Fibroblast of villous mesenchyme (primary cell): ENCODE measurements at places on chromosomes 1 and 21. TPM values are rescaled to one million over a fixed set of nuclear protein-coding genes. Genes with fewer than 3 reads are reported as not detected.
A peak's percentile ranks its signal among the peaks of the same experiment; 100 is the strongest.

GRCh38 chr1:192555399-192555798, 20.2 kb upstream of the RGS1 start:
- DNase-seq: no peak

- DNase-seq: no peak
These were observed 31.6 kb upstream of the CEP350 start for GRCh38 chr1:179923029-179923428.

DNA sequence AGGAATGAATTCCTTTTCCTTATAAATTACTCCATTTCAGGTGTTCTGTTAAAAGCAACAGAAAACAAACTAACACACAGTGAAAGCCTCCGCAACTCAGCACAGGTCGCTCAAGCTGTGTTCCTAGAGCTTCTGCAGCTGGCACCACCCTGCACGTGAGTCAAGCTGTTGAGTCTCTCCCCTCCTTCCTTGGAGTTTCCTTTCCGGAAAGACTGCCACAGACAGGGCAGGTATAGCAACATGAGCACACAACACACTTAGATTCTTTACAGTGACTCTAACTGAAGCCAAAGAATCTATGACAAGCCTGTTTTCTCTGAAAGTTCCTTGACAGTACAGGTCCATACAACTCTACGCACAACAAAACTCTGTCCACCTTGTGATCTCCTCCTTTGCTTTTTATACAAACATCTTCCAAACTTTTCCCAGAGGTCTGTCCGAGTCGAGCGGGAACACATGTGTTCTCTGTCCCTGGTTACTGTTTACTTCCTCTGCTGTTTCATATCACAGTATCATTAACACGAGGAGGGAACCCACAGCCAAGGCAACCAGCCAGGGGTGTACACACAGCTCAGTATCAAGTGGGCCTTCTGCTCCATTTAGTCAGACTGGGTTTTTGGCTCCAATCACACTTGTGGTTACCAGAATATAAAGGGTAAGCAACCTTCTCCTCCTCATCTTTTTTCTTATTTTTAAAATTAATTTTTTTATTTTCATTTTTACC, 38.7 kb upstream of the DESI2 start:
- DNase-seq: no peak

GRCh38 chr1:78672428-78672827, 22.8 kb downstream of the IFI44 start:
- no peak for DNase-seq

- DNase-seq: no peak
These were observed 15.9 kb downstream of the PTPRF start for GRCh38 chr1:43546388-43547100.

GRCh38 chr21:38567335-38567969, 69.2 kb upstream of the ERG start:
- DNase-seq: peak; percentile 33

DNA sequence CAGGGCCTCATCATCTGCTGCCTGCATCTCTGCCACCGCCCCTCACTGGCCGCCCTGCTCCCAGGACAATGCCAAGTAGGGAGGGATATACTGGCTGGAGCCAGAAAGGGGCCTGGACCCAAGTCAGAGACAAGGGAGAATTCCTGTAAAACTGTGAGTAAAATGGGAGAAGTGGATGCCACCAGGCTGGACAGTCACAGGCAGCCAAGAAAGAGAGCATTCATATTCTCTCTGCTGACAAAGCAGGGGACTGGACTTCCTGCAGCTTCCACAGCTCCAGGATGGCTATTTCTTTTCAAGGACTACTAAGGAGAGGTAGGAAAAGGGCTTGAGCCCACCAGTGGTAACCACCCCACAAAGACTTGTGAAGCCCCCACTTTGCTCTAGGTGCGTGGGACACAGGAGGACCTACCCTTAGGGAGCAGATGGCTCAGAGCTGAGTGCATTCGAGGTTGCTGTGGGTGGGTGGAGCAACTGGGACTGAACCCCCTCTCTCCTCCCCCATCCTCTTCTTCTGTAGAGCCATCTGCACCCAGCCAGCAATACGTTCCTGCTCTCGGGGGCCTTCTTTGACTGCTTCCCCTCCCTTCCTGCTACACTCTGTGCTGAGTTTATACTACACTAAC, 57.5 kb downstream of the GLIS1 start:
- no peak for DNase-seq

DNA sequence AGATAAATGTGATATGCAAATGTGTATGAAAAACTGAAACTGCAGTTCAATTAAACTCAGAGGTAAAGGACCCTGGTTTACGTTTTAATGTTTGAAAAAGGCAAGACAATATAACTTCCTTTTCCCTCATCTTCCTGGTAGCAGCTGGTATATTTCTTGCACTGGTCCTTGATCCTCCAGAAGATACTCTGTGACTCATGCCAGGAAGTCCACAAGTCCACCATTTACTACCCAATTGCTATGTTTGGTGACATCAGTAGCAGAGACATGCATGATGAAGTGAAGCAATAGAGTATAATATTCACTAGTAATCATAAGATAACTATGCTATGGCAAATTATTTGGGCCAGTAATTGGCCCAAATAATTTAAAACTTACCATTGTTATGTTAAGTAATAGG, 774.5 kb upstream of the NEGR1 start:
- DNase-seq: no peak

GRCh38 chr1:225694151-225694603, 41.3 kb upstream of the ENAH start:
- peak; percentile 97 for DNase-seq

DNA sequence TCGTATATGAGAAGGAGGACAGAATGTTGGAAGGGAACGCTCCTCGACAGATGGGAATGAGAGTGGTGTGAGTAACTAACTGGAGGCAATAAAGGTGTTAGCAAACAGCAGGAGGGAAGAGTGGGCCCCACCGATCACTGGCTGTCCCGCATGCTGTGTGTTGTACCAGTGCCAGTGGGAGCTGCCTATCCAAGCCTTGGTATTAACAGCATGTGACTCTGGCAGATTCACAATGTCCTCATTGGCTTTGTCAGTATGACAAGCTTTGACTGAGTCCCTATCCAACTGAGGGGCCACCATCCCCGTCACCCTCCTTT, 188.3 kb downstream of the NRIP1 start:
- DNase-seq: no peak

DNA sequence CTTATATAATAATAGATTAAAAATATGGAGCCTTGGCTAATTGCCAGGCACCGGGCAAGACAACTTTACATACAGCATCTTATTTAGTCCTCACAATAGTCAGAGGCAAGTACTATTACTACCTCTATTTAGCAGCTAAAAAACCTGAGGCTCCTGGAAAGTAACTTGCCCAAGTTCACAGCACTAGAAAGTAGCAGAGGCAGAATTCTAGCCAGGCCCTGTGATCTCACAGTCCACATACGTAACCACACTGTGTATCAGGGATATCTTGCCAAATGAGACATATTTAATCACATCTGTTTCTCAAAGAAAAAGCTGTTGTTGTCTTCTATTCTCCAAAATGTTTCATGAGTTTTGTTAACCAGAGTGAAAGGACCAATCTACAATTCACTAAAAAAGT, 378.5 kb downstream of the PLPP3 start:
- no peak for DNase-seq

- peak; percentile 86 for DNase-seq
These were observed 2.6 kb downstream of the E2F2 start for GRCh38 chr1:23528250-23528978.

DNA sequence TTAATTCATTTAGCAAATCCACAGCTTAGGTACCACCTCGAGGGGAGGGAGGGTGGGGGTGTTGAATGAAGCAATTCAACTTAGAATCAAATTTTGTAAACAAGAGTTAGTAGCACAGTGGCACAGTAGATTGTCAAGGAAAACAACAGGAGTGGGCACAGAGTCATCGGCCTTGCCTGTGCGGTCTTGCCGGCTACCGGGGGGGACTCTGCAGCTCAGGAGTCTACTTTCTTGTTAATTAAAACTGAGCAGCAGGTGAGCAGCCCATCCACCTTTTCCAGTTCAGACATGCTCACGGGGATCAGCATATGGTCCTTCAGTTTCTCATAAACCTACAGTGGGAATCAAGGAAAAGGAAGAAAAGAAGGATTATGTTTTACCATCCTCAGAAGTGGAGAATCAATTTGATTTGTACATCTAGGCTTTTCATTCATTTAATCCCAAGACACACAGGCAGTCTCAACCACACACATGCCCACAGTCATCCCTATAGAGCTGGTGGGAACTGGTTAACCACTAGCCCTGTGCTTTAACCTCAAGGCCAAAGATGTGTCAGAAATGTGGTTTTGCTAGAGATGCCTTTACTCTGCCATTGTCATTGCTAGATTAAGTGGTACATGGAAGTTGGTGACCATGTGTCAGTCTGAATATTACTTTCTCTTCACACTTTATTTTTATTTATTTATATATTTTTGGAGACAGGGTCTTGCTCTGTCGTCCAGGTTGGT, 45.0 kb upstream of the BCL10 start:
- DNase-seq: peak; percentile 44

DNA sequence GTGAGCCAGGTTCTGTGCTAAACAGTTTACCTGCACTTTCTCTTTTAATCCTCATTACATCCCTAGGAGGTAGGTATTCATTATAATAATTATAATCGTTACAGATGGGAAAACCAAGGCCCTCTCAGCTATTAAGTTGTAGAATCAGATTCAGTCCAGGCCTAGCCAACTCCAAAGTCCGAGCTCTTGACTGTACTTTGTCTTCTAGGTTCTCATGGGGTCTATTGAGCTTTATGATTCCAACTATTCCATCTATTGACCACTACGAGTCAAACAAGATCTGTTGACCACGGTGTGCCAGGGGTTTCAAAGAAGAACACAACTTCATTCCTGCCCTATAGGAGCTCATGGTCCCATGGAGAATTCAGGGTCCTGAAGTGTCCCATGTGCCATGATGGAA, 2.0 kb downstream of the IFNLR1 start:
- no peak for DNase-seq

GRCh38 chr1:18949686-18950400, 6.6 kb downstream of the IFFO2 start:
- peak; percentile 51 for DNase-seq

DNA sequence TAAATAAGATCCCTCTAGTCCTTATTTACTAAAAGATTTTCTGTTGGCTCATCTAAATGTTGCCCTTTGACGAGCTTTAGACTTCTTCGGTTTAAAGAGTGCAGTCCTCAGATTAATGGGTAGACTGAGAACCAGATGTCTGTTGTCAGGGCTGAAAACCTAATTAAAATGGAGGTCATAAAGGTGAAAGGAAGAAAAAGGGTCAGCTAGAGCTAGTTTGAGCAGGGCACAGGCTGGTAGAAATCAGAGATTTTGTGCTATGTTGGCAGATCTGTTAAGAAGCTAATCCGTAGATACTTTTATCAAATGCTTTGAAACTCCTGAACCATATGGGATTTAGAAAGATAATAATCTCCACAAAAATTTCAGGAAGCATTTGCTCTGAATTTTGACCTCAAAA, 959.0 kb downstream of the PLA2G4A start:
- no peak for DNase-seq

DNA sequence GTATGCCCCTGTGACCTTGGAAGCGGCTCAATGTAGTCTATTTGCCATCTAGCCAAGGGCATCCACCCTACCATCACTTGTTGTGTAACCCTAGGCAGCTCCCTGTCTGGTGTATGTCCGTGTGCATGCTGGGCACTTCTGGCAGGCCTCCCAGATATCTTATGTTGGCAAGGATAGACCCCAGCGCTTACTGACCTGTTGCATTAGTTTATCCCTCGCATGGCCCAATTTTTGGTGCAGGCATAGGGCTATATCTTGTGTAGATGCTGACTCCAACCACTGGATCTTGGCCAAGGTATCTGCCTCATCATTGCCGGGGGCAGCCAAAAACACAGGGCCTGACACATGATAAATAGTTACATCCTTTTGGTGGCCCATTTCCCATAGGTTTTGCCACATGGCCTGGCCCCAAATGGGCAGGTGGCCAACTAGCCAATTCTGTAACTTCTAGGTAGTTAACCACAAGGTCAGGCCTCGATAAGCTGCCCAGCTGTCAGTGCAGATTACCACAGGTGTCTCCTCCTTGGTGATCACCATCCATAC, 14.0 kb upstream of the TBX19 start:
- DNase-seq: no peak

GRCh38 chr21:14591882-14592281, 45.8 kb upstream of the SAMSN1 start:
- peak; percentile 40 for DNase-seq

- no peak for DNase-seq
These were observed 220.8 kb downstream of the NRIP1 start for GRCh38 chr21:14844001-14844400.

- DNase-seq: no peak
These were observed 32.3 kb downstream of the FMO1 start for GRCh38 chr1:171280599-171280998.

DNA sequence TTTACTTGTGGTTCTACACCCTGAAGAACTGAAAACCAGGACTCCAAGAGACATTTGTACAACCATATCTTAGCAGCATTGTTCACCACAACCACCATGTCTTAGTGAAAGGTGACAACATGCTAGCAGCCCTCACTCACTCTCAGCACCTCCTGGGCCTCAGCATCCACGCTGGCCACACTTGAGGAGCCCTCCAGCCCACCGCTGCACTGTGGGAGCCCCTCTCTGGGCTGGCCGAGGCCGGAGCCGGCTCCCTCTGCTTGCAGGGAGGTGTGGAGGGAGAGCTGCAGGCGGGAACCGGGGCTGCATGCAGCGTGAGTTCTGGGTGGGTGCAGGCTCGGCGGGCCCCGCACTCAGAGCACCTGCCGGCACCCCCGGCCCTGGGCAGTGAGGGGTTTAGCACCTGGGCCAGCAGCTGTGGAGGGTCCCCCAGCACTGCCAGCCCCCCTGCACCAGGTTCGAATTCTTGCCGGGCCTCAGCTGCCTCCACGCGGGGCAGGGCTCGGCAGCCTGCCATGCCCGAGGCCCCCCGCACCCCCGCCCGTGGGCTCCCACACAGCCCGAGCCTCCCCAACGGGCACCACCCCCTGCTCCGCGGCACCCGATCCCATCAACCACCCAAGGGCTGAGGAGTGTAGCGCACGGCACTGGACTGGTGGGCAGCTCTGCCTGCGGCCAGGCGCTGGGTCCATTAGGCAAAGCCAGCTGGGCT, 9.2 kb downstream of the C1orf159 start:
- no peak for DNase-seq

DNA sequence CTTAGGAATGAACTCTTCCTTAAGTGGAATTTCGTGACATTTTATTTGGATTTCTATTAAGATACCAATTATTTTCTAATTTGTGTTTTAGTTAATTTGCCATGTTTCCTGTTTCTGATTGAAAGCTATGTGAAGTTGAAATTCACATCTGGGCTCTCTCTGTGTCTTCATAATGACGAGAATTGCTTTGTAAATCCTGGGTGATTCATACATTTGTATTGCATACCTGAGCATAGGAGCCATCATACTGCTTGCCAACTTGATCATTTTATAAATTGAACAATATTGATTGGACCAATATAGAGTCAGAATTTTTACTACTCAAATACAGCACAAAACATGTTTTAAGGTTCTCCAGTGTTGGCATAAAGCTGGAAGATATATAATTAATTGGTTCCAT, 817.9 kb downstream of the BRINP3 start:
- DNase-seq: no peak

LRRC53 gene
- total RNA-seq: not detected in 2 replicates

HSD3B1 gene
- 2.6 TPM in 1 of 2 replicates, not detected in the other for total RNA-seq

EEIG2 gene
- total RNA-seq: 13.5 and 23.7 TPM in 2 replicates

S100A3 gene
- total RNA-seq: 18.0 and 20.3 TPM in 2 replicates
